ENCODE measurements at places on chromosomes 7 and 10. TPM values are rescaled to one million over a fixed set of nuclear protein-coding genes. Genes with fewer than 3 reads are reported as not detected.
A peak's percentile ranks its signal among the peaks of the same experiment; 100 is the strongest.

DNA sequence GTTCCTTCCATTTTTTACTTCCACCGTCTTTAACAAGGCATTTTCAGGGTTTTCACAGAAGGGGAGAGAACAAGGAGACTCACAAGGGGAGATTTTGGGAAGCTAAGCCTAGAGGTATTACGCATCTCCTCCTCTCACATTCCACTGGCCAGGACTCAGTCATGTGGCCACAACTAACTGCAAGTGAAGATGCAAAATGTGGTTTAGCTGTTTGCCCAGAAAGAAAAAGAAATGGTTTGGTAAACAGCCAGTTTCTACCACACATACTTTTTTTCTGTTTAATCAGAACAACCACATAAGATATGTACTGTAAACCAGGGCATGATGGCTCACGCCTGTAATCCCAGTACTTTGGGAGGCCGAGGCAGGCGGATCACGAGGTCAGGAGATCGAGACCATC lies 21.4 kb upstream of the HELLS start:
- DNase-seq, result no peak
- H3K36me3 ChIP-seq, result no peaks in the 10 kb centered on the region
- no peaks in the 10 kb centered on the region for H3K27me3 ChIP-seq

GRCh38 chr10:29736366-29737073 lies 101.7 kb upstream of the SVIL start:
- H3K27ac ChIP-seq, result no peak overlapping the region
- no peak overlapping the region for H3K4me3 ChIP-seq
- DNase-seq, result no peak
- H3K4me1 ChIP-seq, result no peaks in the 10 kb centered on the region
- peaks cover 1% of the 10 kb centered on the region for H3K27me3 ChIP-seq

DNA sequence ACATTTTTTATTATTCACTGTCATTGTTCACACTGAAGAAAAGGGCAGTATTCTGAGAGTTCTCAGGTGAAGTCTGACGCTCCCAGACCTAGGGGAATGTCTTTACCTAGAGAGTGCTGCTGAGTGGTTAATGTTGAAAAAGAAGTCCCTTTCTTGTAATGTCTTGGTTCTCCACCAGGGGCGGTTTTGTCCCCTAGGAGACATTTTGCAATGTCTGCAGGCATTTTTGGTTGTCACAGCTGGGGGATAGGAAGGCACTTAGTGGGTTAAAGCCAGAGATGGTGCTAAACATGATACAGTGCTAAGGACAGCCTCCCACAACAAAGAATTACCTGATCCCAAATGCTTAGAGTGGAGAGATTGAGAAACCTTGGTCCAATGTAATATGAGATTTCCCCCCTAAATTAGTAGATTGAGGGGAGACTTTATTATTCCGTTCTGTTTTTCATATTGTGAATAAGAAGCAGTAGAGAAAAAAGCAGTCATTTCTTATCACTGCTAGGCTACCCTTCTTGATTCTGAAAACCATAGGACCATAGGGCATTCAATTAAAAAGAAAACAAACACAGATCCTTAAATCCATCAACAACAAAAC lies 13.1 kb downstream of the UMAD1 start:
- H3K27me3 ChIP-seq, result no peaks in the 10 kb centered on the region
- no peaks in the 10 kb centered on the region for H3K4me1 ChIP-seq
- no peak overlapping the region for H3K4me3 ChIP-seq
- H3K36me3 ChIP-seq, result no peaks in the 10 kb centered on the region
- peak; percentile 4 for DNase-seq
- H3K27ac ChIP-seq, result no peak overlapping the region

DNA sequence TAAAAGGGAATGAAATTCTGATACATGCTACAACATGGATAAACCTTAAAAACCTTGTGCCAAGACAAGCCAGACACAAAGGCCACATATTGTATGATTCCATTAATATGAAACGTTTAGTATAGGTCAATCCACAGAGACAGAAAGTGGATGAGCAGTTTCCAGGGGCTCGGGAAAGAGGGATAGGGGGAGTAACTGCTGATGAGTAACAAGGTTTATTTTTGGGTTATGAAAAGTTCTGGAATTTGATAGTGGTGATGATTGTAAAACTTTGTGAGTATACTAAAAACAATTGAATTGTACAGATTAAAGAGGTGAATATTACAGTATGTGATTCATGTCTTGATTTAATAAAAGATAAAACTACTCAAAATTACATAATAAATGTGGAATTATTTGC lies 19.1 kb upstream of the SLC13A1 start:
- H3K36me3 ChIP-seq, result no peaks in the 10 kb centered on the region
- H3K27me3 ChIP-seq, result no peaks in the 10 kb centered on the region
- no peak for DNase-seq
- H3K4me1 ChIP-seq, result no peaks in the 10 kb centered on the region
- no peak overlapping the region for H3K4me3 ChIP-seq

DNA sequence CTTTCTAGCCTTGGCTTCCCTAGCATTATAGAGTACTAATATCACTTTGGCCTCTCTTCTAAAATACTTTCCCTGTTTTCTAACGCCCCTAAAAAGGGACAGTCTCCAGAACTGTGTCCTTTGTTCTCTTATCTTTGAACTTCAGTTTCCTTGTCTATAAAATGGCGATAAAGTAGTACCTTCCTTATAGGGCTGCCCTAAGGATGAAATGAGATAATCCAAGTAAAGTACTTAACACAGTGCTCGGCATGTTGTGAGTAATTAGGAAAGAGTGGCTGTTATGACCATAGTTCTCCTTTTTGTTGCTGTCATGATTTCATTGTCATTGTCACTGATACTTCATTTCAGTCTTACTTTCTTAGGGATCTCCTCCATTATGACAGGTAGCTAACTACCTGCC lies 114.7 kb downstream of the EXOC4 start:
- DNase-seq, result no peak
- H3K4me3 ChIP-seq, result no peak overlapping the region
- no peaks in the 10 kb centered on the region for H3K36me3 ChIP-seq
- no peaks in the 10 kb centered on the region for H3K4me1 ChIP-seq
- no peaks in the 10 kb centered on the region for H3K27me3 ChIP-seq
- no peak overlapping the region for H3K27ac ChIP-seq

GRCh38 chr10:52757773-52758172 lies 14.8 kb downstream of the MBL2 start:
- H3K36me3 ChIP-seq, result no peaks in the 10 kb centered on the region
- H3K4me3 ChIP-seq, result no peak overlapping the region
- no peaks in the 10 kb centered on the region for H3K4me1 ChIP-seq
- no peak overlapping the region for H3K27ac ChIP-seq

DNA sequence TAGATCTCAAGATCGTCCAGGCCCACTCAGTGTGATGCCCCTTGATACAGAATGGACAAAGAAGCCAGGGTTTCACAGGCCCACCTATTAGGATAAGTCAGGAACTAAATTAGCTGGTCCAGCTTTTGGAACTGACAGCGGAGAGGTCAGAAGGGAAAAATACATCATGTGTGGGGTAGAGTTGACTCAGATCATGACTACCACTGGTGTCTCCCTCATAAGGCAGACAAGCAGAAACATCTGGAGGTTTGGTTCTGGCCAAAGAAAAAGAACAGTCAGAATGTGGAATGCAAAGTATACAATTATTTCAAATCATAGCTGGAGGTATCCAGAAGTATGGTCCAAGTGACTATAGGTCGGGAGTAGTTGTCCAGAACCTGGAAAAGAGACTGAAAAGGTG lies 621.1 kb upstream of the CELF2 start:
- H3K36me3 ChIP-seq, result no peaks in the 10 kb centered on the region
- no peak overlapping the region for H3K4me3 ChIP-seq
- no peak overlapping the region for H3K27ac ChIP-seq
- no peak for DNase-seq

- no peak for DNase-seq
- no peak overlapping the region for H3K27ac ChIP-seq
- H3K36me3 ChIP-seq, result no peaks in the 10 kb centered on the region
These were observed 46.2 kb upstream of the MKLN1 start for GRCh38 chr7:131281266-131282048.

DNA sequence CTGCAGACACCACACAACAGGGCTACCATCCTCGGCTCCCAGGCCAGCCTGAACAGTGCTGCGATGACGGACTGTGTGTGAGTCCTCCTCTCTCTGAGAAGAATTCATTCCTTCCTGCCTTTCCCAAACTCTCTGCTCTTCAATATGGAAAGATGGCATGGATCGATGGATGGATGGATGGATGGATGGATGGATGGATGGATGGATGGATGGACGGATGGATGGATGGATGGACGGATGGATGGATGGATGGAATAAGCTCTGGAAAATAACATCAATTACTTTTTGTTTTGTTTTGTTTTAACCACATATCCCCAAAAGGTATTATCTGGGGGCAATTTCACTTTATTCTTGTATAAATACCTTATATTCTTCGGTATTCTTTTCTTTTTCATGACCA lies 151.9 kb downstream of the AKR1D1 start:
- DNase-seq, result no peak
- H3K4me1 ChIP-seq, result no peaks in the 10 kb centered on the region
- no peak overlapping the region for H3K27ac ChIP-seq
- no peaks in the 10 kb centered on the region for H3K36me3 ChIP-seq
- no peak overlapping the region for H3K4me3 ChIP-seq
- no peaks in the 10 kb centered on the region for H3K27me3 ChIP-seq

- DNase-seq, result peak; percentile 27
- no peaks in the 10 kb centered on the region for H3K4me1 ChIP-seq
- peak overlapping the region; percentile 93 for H3K4me3 ChIP-seq
- no peaks in the 10 kb centered on the region for H3K27me3 ChIP-seq
- H3K27ac ChIP-seq, result peak overlapping the region; percentile 62
These were observed 2.0 kb downstream of the ANLN start for GRCh38 chr7:36391436-36392198.

DNA sequence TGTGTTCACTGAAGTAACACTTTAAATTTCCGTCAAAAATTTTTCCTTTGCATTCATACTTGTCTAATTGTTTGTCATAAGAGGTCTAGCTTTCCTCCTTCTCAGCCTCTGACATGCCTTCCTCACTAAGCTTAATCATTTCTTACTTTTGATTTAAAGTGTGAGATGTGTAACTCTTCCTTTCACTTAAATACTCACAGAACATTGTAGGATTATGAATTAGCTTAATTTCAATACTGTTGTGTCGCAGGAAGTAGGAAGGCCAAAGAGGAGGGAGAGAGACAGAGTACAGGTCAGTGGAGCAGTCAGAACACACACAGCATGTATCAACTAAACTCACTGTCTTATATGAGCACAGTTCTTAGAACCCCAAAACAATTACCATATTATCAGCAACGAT lies 99.0 kb downstream of the SRPK2 start:
- H3K27ac ChIP-seq, result no peak overlapping the region
- no peaks in the 10 kb centered on the region for H3K4me1 ChIP-seq
- DNase-seq, result no peak
- H3K36me3 ChIP-seq, result no peaks in the 10 kb centered on the region

- H3K4me1 ChIP-seq, result no peaks in the 10 kb centered on the region
- no peak overlapping the region for H3K4me3 ChIP-seq
- H3K27ac ChIP-seq, result no peak overlapping the region
- no peak for DNase-seq
- no peaks in the 10 kb centered on the region for H3K27me3 ChIP-seq
These were observed 354.1 kb upstream of the SEMA3A start for GRCh38 chr7:84548366-84549365.

- no peak overlapping the region for H3K4me3 ChIP-seq
- H3K4me1 ChIP-seq, result no peaks in the 10 kb centered on the region
- no peaks in the 10 kb centered on the region for H3K36me3 ChIP-seq
- no peak for DNase-seq
These were observed 7.1 kb downstream of the AGMO start for GRCh38 chr7:15554744-15555143.

DNA sequence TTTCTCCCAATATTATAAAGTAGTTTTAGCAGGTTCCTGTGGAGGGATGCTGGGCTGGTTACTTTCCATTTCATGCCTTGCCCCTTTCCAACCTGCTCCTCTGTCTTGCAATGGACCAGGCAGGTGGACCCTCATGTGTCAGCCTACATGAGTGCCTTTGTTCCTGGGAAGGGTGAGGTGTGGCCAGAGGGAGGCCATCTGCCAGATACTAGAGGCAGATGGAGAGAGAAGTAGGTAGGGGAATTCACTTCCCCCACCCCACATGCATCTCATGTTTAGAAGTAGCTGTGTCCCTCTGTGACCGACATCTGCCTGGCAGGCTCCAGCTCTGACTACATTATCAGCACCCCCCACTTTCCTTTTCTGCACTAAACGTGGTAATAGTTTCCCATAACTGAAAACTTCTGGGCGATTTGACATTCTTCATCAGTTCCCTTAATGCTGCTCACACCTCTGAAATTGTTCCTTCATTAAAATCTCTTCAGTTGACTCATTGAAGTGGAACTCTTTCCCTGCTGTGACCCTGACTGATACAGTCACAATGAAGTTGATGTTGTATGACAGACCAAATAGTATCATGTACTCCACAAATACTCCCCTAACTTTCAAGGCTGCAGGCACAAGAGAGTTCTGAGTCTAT lies 396.3 kb upstream of the FZD8 start:
- H3K36me3 ChIP-seq, result no peaks in the 10 kb centered on the region
- H3K27me3 ChIP-seq, result no peaks in the 10 kb centered on the region
- H3K4me1 ChIP-seq, result no peaks in the 10 kb centered on the region
- no peak for DNase-seq

- no peak overlapping the region for H3K27ac ChIP-seq
- no peak for DNase-seq
- no peaks in the 10 kb centered on the region for H3K36me3 ChIP-seq
- no peak overlapping the region for H3K4me3 ChIP-seq
These were observed 412.2 kb upstream of the SORCS1 start for GRCh38 chr10:107576746-107577145.

DNA sequence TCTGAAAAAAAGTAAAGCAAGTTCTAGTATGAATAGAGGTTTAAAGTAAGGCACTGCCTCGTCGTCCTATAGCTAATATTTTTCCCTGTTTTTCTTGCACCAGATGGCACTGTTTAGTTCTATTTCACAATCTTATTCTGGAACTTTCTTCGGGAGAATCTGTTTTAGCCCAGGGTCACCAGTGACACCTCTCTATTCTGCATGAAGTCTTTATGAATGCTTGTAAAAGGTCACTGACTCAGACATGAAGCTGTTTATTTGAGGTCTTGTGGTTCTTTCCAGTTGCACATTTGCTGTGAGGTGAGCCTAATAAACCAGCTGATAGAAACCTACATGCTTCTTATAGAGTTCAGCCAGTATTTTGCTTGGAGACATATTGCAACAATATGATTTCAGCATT lies 444.3 kb downstream of the AUTS2 start:
- H3K36me3 ChIP-seq, result no peaks in the 10 kb centered on the region
- no peaks in the 10 kb centered on the region for H3K4me1 ChIP-seq
- no peak for DNase-seq
- no peaks in the 10 kb centered on the region for H3K27me3 ChIP-seq

The PAOX gene
- 16.1 TPM for total RNA-seq

The BHLHA15 gene
- total RNA-seq, result 2.4 TPM

The SPDYE16 gene
- total RNA-seq, result not detected

The WNT16 gene
- not detected for total RNA-seq

The RELN gene
- 0.21 TPM for total RNA-seq

The COL1A2 gene
- 2.1 TPM for total RNA-seq

The LDB1 gene
- total RNA-seq, result 45.6 TPM

The AOC1 gene
- not detected for total RNA-seq

The MYH16 gene
- total RNA-seq, result 0.13 TPM

The HACD1 gene
- total RNA-seq, result 0.38 TPM
